Stimulated activated CD8-positive, alpha-beta memory T cell treated with anti-CD3 and anti-CD28 coated beads, Interleukin-2, amount 100 ng/mL, for 1 hour (primary cell): ENCODE measurements at places on chromosomes 3 and 15.

GRCh38 chr3:180290300-180290699, 253.6 kb upstream of the PEX5L start:
- no peak for DNase-seq

- no peak for DNase-seq
Measured at GRCh38 chr3:37761586-37761985, 100.1 kb upstream of the CTDSPL start.

- DNase-seq: no peak
Measured at GRCh38 chr3:141346839-141347238, 21.5 kb upstream of the ZBTB38 start.

GRCh38 chr15:78791357-78791756, 19.9 kb downstream of the ADAMTS7 start:
- no peak for DNase-seq

GRCh38 chr15:92430069-92430440, 36.4 kb downstream of the ST8SIA2 start:
- no peak for DNase-seq

DNA sequence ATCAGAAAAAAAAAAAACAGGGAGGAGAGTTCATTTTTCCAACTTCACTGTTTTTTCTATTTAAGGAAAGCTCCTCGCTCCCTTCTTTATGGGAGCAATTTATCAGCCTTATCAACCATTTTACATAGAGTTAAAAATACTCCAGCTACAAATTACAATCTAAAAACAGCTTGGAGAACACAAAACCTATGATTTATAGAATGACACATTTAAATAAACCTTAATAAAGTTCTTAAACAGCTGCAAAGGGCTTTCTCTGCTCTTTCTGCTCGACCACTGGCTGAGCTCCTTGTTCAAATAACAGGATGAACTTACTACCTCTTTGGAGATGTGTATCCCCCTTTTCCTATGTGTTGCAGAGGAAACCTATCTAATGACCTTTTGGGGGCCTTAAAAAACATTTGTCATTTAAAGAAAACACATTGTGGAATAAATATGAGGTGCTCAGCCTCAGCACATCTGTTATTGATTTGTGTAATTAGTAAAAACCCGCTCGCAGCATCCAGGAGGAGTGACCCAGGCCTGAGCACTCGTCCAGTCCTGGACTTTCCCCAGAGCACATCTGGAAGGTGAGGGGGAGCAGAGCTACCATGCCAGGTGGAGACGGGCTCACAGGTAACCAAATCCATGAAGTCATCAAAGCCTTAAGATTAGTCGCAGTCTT, 231.2 kb downstream of the ATP8B4 start:
- no peak for DNase-seq

DNA sequence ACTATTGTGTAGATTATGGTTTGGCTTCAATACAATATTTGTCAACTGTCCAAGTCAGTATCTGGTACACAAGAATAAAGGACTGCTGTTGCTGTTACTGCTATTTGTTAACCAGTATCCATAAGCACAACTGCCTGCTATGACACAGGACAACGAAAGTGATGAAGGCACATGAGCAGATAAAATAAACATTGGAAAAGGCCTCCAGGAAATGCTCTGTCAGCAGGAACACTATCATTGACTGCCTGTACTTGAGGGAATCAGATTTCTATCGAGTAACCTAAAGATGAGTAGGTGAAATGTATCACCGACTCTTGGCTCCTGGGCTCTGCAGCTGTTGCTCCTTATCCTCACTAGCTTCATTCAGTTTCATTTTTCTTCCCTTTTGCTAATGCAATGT, 56.5 kb downstream of the FMN1 start:
- DNase-seq: no peak

GRCh38 chr3:197017003-197017402, 12.6 kb downstream of the MELTF start:
- no peak for DNase-seq

DNA sequence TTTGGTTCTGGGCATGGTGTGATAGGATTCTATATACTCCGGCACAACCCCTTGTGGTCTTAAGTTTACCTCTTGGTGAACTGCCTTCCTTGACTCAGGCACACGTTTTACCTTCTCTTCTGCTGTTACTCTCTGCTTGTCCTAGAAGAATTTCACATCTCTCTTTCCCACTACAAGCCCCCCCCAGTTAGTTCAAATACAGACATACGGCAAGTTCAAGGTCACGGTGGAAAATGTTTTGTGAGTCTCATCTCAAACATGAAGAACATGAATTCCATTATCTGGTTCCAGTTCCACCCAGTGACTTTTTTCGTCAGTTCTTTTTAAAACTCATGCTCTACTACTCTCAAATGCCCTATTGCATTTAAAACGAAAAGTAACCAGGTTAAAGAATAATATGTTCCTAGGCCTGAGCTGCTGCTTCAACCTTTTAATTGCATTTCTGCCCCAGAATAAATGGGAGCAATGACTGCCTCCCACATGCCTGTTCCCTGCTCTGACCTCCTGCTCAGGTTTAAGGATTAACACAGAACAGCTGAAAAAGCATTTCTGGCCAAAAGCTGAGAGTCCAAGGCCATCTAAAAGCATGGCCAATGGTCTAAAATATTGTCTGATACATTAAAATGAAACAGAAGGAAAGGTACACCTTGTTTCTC, 132.8 kb downstream of the OSBPL10 start:
- no peak for DNase-seq

DNA sequence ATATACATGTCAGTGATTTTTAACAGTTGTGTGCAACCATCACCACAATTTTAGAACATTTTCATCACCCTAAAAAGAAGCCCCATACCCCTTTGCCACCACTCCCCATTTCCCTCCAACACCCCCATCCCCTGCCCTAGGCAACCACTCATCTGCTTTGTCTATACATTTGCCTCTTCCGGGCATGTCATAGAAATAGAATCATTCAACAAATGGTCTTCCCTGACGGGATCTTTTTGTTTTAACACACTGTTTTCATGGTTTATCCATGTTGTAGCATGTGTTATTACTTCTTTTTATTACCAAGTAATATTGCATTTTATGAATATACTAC, 4.0 kb downstream of the VILL start:
- no peak for DNase-seq

DNA sequence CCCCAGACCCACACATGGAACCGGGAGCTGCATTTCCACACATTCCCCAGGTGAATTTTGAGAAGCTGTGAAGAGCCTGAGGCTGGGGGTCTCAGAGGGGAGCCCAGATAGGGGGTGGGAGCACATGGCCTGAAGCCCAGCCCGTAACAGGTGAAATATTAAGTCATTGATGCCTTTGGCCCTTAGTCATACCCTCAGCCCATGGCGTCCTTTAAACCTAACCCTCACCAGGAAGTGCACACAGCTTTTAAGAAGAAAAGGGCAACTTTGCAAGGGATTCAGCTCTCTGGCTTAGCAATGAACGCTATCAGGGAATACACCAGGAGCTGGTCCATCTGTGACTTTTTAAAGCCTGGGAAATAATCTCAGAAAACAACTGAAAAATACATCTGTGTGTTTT, 40.6 kb downstream of the WNT7A start:
- no peak for DNase-seq

GRCh38 chr3:2247831-2248230, 149.2 kb downstream of the CNTN4 start:
- no peak for DNase-seq

- no peak for DNase-seq
Measured at GRCh38 chr3:197331131-197331530, 32.7 kb upstream of the DLG1 start.

DNA sequence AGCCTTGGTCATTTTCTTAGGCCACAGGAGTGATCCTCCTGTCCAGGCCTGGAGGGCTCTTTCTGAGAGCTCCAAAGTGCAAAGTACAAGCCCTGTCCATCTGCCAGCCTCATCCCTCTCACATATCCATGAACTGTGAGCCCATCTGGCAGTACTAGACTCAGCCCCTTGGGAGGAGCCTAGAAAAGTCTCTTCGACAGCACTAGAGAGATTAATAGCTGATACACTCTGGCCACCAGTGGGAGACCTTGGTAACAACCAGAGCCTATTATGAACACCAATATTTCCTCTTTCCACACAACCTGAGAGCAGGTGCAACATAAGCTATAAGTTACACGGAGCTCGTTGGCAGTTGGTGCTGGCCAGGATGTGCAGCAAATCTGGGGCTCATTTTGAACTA, 59.5 kb upstream of the DCLK3 start:
- DNase-seq: no peak

GRCh38 chr3:44020143-44020542, 221.5 kb upstream of the TOPAZ1 start:
- DNase-seq: no peak

DNA sequence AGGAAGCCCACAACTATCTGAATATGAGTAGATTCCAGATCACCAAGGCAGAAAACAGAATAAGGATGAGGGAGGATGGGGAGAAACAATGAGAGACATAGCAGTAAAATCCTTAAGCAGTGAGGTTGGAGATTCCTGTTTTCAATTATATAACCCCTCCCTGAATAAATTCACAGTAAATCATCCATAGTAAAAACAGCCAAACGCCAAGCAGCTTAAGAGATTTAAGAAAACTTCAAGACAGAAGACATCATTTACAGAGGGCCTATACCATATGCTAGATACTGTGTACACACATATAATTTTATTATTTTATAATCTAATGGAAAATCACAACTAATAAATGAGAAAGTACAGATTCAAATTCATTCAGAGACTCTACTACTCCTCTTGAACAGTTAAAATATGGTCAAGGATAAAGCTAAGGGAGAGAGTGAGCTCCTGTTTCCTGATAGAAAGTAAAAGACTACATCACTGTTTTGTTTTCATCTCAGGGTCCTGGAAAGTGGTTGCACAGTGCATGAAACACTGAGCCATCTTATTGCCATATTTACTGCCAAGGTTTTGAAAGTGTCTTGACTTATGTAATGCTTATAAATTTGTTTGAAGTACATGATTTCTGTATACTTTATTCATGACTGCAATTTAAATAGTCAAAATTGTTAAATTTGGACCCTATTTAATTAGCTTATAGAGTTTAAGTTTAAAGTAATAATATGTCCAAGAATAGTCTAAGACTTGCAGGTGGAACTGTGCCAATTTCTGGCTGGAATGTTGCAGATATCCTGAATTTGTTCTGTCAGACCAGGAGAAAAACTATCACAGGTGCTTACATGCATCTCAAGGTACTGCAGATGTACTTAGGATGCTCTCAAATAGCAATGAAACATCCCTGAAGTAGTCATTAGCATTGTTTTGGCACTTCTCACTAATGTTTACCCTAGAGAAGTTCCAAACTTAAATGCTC, 141.4 kb downstream of the TBL1XR1 start:
- DNase-seq: no peak

- no peak for DNase-seq
Measured at GRCh38 chr3:61200270-61200669, 51.0 kb downstream of the FHIT start.

- DNase-seq: no peak
Measured at GRCh38 chr15:40271685-40272484, 11.0 kb downstream of the ANKRD63 start.

- DNase-seq: no peak
Measured at GRCh38 chr15:27527490-27528067, 556.6 kb downstream of the GABRG3 start.

GRCh38 chr3:63921741-63922482, 9.7 kb upstream of the SCAANT1 start:
- DNase-seq: no peak

DNA sequence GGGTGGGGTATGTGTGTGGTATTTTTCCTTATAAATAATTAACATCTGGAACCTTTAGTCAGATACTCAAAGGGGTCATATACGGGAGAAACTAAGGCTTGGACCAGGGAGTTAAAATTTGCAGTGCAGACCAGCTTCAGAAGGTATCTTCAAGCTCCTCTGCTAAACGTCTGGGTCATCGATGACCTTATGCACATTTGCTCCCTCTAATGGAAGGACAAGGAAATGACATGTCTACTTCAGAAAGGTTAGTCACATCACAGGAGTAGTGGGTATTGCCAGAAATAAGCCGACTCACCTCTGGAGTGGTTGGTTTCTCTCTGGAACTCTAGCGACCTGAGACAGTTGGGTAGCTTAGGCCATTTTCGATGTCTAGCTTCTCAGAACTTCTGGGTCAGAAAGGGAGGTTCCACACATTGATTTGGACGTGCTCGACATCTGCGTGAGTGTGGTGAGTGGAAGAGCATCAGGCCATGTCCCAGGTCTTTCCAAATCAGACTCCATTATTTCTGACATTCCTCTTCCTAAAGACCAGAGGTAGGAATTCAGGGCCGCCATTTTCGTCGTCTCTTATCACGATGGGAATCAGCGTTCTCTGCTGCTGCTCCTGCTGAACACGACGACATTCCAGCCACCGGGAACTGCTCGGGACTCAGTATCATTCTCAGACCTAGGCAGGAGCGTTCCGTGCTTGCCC, 31.8 kb upstream of the RASA2 start:
- DNase-seq: no peak

DNA sequence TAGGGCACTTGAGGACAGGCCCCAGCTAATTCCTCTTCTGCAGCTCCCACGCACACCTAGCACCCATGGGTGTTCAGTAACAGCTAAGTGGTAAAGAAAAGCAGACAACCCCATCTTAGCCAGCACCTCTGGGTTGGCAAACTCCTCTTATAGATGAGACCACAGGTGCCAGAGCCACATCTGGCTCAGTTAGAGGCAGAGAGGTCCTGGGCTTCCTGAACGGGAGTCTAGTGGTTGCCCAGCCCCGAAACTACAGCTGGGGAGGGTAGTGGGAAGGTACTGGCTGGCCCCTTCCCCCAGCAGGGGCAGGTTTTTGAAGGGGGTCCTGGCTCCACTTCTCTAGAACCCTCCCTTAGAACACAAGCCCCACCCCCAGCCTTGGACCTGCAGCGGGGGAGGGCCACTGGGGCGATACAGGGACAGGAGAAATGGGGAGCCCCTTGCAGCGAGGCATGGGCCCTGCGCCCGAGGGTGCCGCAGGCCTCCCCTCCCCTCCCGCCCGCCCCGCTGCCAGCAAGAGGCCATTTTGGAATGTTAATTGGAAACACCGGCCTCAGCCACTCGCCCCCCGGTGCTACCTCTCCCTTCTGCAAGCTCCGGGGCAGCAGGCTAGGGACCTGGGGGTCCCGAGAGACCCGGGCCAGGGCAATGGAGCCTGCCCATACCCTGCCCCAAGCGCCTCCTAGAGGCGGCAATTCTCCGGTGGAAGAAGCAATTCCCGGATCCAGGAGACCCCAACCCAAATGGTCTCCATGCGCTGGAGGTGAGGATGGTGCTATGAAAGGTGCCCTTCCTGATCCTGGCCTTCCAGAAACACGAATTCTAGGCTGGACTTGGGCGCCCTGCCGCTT, 1.5 kb downstream of the DUSP7 start:
- no peak for DNase-seq

DNA sequence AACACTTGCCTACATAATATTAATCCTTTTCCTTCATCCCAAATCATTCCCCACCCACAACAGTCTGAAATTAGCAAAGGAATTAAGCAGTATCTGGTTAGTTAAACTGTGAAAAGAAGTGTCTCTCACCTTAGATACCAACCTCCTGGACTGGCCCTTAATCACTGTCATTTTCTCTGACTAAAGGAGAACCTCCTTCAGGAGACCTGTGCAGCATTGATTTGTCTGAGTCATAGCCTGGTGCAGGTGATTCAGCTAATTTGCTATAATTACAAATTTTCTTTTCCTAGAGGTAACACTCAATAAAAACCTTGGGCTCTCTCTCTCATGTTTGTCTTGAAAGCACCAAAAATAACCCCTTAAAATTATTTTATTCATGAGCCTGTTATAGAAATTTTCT, 279.8 kb upstream of the SEMA6D start:
- DNase-seq: no peak

GRCh38 chr15:47582233-47582632, 135.1 kb upstream of the SEMA6D start:
- DNase-seq: no peak
